ENCODE measurements at places on chromosomes 6 and 20.

GRCh38 chr6:143331362-143331761, 119.1 kb downstream of the ADAT2 start:
- peaks cover 16% of the 10 kb centered on the region for H3K36me3 ChIP-seq
- no peak overlapping the region for H3K27ac ChIP-seq
- H3K4me1 ChIP-seq: peaks cover 33% of the 10 kb centered on the region
- no peaks in the 10 kb centered on the region for H3K27me3 ChIP-seq
- no peak for DNase-seq

GRCh38 chr6:20778459-20778858, 244.2 kb downstream of the CDKAL1 start:
- no peak for DNase-seq
- no peaks in the 10 kb centered on the region for H3K4me1 ChIP-seq
- no peak overlapping the region for H3K4me3 ChIP-seq
- no peaks in the 10 kb centered on the region for H3K27me3 ChIP-seq

- no peaks in the 10 kb centered on the region for H3K36me3 ChIP-seq
- no peak overlapping the region for H3K4me3 ChIP-seq
- H3K27me3 ChIP-seq: peaks cover 6% of the 10 kb centered on the region
- peaks cover 8% of the 10 kb centered on the region for H3K4me1 ChIP-seq
Measured at GRCh38 chr6:6812427-6812826, 223.9 kb downstream of the LY86 start.

GRCh38 chr6:84825461-84825860, 61.1 kb upstream of the TBX18 start:
- H3K4me1 ChIP-seq: peaks cover 5% of the 10 kb centered on the region
- DNase-seq: no peak
- no peak overlapping the region for H3K27ac ChIP-seq
- no peak overlapping the region for H3K4me3 ChIP-seq

GRCh38 chr6:17015144-17015543, 86.7 kb upstream of the STMND1 start:
- DNase-seq: peak; percentile 68
- peaks cover 16% of the 10 kb centered on the region for H3K4me1 ChIP-seq
- peaks cover 28% of the 10 kb centered on the region for H3K36me3 ChIP-seq
- H3K4me3 ChIP-seq: peak overlapping the region; percentile 63
- H3K27ac ChIP-seq: peak overlapping the region; percentile 71

- H3K36me3 ChIP-seq: no peaks in the 10 kb centered on the region
- no peaks in the 10 kb centered on the region for H3K4me1 ChIP-seq
- no peak overlapping the region for H3K27ac ChIP-seq
- DNase-seq: no peak
Measured at GRCh38 chr6:161415302-161415855, 141.5 kb upstream of the AGPAT4 start.

- no peaks in the 10 kb centered on the region for H3K27me3 ChIP-seq
- no peaks in the 10 kb centered on the region for H3K36me3 ChIP-seq
- no peak overlapping the region for H3K4me3 ChIP-seq
- no peak overlapping the region for H3K27ac ChIP-seq
- no peak for DNase-seq
Measured at GRCh38 chr20:34175079-34175478, 63.0 kb upstream of the EIF2S2 start.
